ENCODE measurements at places on chromosomes 3 and 15. TPM values are rescaled to one million over a fixed set of nuclear protein-coding genes. Genes with fewer than 3 reads are reported as not detected.

GRCh38 chr3:177206936-177207335, 9.7 kb upstream of the TBL1XR1 start:
- H3K27ac ChIP-seq: no peak overlapping the region
- H3K4me1 ChIP-seq: no peaks in the 10 kb centered on the region
- no peaks in the 10 kb centered on the region for H3K27me3 ChIP-seq
- DNase-seq: no peak
- no peak overlapping the region for H3K4me3 ChIP-seq

GRCh38 chr15:79918278-79918677, 21.5 kb upstream of the MTHFS start:
- DNase-seq: no peak
- H3K4me1 ChIP-seq: peaks cover 6% of the 10 kb centered on the region
- no peak overlapping the region for H3K4me3 ChIP-seq
- peaks cover 42% of the 10 kb centered on the region for H3K36me3 ChIP-seq
- no peak overlapping the region for H3K27ac ChIP-seq

DNA sequence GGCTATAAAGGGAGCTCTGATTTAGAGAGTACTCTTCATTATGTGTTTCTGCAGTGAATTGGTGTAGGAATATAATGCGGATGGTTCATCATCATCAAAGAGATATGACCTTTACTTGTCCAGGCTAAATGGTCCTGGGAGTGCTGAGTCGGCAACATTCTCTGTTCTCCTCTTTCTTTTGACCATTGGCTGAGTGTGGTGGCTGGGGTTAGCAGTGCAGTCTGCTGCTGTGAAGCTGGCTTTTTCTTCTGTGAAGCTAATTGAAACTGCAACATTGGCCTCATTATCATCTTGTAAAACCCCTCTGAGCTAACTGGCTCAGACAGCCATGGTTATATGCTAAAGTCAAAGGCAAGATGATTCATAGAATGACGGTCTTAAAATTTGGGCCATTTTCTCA, 83.8 kb downstream of the THRB start:
- DNase-seq: no peak
- H3K36me3 ChIP-seq: no peaks in the 10 kb centered on the region
- H3K27me3 ChIP-seq: no peaks in the 10 kb centered on the region
- no peaks in the 10 kb centered on the region for H3K4me1 ChIP-seq
- H3K4me3 ChIP-seq: no peak overlapping the region
- no peak overlapping the region for H3K27ac ChIP-seq

The SNTN gene
- total RNA-seq: not detected

- H3K27ac ChIP-seq: no peak overlapping the region
- no peak overlapping the region for H3K4me3 ChIP-seq
- H3K27me3 ChIP-seq: no peaks in the 10 kb centered on the region
- peaks cover 16% of the 10 kb centered on the region for H3K4me1 ChIP-seq
Observed at GRCh38 chr15:70140025-70140542, 42.4 kb upstream of the TLE3 start.

DNA sequence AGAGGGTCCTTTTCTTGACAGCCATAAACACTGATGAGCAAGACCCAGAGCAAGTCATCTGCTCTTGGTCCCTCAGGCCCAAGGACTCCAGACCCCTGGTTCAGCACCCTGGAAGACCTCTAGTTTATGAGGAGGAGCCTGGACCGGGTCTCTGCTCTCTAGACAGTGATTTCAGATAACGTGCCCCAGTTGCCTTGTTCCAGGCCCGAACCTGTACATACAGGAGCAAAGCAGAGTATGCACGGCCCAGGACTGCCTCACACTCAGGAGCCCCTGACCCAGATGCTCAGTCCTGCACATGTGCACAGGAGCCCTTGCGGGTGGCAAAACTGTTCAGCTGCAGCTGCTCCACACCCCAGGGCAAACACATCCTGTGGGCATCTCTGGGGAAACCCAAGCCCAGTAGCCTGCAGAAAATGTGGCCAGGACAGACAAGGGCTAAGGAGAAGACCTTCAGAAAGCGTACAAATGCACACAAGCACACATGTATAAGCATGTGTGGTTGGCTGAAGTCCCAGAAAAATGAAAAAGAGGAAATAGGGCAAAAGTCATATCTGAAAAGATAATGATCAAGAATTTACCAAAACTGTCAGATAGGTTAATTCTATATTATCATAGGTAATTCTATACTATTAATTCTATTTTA, 59.9 kb upstream of the CORO2B start:
- peaks cover 3% of the 10 kb centered on the region for H3K4me1 ChIP-seq
- H3K4me3 ChIP-seq: no peak overlapping the region
- no peaks in the 10 kb centered on the region for H3K36me3 ChIP-seq
- no peaks in the 10 kb centered on the region for H3K27me3 ChIP-seq

- H3K27ac ChIP-seq: peak overlapping the region; percentile 98
- DNase-seq: no peak
- peak overlapping the region; percentile 40 for H3K4me3 ChIP-seq
- peaks cover 17% of the 10 kb centered on the region for H3K36me3 ChIP-seq
- peaks cover 20% of the 10 kb centered on the region for H3K4me1 ChIP-seq
- H3K27me3 ChIP-seq: no peaks in the 10 kb centered on the region
Observed at GRCh38 chr3:48432411-48433371, 2.8 kb upstream of the PLXNB1 start.

The LTF gene
- total RNA-seq: 0.42 TPM

The PLXNA1 gene
- total RNA-seq: 51.3 TPM

DNA sequence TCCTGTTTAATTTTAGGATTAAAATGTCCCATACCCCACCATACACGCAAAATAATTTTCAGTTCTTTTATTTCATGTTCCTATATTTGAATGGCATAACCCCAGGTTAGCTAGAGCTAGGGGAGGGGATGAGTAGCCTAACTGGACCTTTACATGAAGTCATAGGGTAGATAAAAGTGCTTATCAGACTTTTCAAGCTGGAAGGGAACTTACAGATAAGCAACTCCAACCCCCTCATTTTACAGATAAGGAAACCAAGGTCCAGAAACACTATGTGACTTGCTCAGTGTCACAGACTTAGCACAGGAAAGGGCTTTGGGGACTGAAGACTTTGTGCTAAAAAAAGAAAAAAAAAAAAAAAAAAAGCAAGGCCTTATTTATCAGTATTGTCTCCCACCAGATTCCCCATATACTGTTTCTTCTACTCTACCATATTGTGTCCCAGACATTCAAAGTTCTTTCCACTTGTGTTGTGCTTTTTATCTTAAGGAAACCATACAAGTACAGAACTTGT, 10.6 kb upstream of the TNIK start:
- H3K27me3 ChIP-seq: no peaks in the 10 kb centered on the region
- H3K27ac ChIP-seq: no peak overlapping the region
- no peak overlapping the region for H3K4me3 ChIP-seq
- no peak for DNase-seq
- no peaks in the 10 kb centered on the region for H3K36me3 ChIP-seq

GRCh38 chr3:37793889-37794591, 67.6 kb upstream of the CTDSPL start:
- no peak overlapping the region for H3K27ac ChIP-seq
- H3K4me3 ChIP-seq: no peak overlapping the region
- no peak for DNase-seq
- no peaks in the 10 kb centered on the region for H3K27me3 ChIP-seq
- peaks cover 21% of the 10 kb centered on the region for H3K4me1 ChIP-seq
- peaks cover 55% of the 10 kb centered on the region for H3K36me3 ChIP-seq

GRCh38 chr3:112124907-112125607, 8.0 kb downstream of the GCSAM start:
- H3K27ac ChIP-seq: no peak overlapping the region
- no peak overlapping the region for H3K4me3 ChIP-seq
- no peaks in the 10 kb centered on the region for H3K36me3 ChIP-seq

DNA sequence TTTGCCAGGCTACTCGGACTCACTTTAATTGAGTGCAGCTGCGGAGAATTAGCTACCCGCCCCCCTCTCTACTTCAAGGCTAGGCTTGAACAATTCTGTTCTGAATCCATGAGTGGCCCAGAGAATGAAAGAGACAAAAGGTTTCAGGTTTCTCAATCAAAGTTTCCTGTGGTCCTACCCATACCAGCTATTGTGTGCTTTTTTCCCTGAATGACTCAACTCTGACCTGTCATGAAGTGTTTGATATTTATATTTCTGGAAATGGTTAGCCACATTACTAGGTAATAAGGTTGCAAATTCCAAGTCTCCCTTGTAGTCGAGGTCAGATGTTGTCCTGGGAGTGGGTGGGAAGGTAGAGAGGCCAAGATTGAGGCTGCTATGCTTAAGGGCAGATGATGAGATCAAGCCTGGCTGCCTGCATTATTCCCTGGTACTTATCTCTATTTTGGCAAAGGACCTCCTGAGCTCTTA, 392.7 kb upstream of the TBL1XR1 start:
- H3K4me1 ChIP-seq: peaks cover 3% of the 10 kb centered on the region
- no peaks in the 10 kb centered on the region for H3K27me3 ChIP-seq
- no peak overlapping the region for H3K4me3 ChIP-seq
- no peaks in the 10 kb centered on the region for H3K36me3 ChIP-seq
- no peak for DNase-seq
- H3K27ac ChIP-seq: peak overlapping the region; percentile 48

- H3K4me3 ChIP-seq: no peak overlapping the region
- H3K36me3 ChIP-seq: no peaks in the 10 kb centered on the region
- no peaks in the 10 kb centered on the region for H3K4me1 ChIP-seq
- no peak overlapping the region for H3K27ac ChIP-seq
- DNase-seq: no peak
Observed at GRCh38 chr3:50807266-50807665, 132.5 kb downstream of the DOCK3 start.

The C15orf39 gene
- total RNA-seq: 20.1 TPM

DNA sequence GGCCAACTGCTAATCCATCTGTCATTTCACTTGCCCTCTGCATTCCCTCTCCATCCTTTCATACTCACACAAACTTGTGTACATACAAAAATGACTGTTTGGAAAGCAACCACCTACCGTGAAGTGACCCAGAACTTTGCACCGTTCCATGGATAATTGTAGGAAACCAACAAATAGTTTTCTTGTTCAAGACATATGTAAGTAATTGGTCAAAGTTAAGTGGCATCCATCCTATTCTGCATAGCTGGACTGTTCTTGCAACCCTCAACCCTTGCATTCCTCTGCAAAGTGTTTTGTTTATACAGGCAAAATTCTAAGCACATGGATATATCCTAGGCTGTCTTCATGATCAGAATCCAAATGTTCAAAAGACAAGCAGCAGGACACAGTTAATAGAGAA, 592.5 kb downstream of the MECOM start:
- H3K27me3 ChIP-seq: no peaks in the 10 kb centered on the region
- no peaks in the 10 kb centered on the region for H3K36me3 ChIP-seq
- H3K4me3 ChIP-seq: no peak overlapping the region
- no peak overlapping the region for H3K27ac ChIP-seq
- H3K4me1 ChIP-seq: no peaks in the 10 kb centered on the region
- no peak for DNase-seq

The ACTC1 gene
- not detected for total RNA-seq

DNA sequence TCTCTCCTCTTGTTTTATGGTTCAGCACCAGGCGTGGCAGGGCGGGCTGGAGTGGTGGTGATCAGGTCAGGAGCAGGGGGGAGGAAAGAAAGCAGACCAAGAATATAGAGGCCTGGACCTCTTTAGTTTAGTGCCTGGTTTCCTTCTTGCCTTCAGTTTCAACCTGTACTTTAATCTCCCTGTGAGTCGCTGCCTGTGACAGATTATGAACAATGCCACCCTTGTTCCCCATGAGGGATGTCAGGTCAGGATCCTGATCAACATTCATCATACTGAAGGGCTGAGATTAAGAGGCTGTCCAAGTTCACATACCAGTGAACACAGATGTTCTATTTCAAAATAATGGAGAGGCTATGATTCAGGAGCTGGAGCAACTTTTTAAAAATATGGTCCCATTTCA, 11.4 kb downstream of the ENTPD3 start:
- no peak overlapping the region for H3K27ac ChIP-seq
- H3K4me3 ChIP-seq: no peak overlapping the region
- H3K4me1 ChIP-seq: no peaks in the 10 kb centered on the region
- H3K27me3 ChIP-seq: no peaks in the 10 kb centered on the region
- no peak for DNase-seq
- no peaks in the 10 kb centered on the region for H3K36me3 ChIP-seq

The TMEM40 gene
- total RNA-seq: not detected

DNA sequence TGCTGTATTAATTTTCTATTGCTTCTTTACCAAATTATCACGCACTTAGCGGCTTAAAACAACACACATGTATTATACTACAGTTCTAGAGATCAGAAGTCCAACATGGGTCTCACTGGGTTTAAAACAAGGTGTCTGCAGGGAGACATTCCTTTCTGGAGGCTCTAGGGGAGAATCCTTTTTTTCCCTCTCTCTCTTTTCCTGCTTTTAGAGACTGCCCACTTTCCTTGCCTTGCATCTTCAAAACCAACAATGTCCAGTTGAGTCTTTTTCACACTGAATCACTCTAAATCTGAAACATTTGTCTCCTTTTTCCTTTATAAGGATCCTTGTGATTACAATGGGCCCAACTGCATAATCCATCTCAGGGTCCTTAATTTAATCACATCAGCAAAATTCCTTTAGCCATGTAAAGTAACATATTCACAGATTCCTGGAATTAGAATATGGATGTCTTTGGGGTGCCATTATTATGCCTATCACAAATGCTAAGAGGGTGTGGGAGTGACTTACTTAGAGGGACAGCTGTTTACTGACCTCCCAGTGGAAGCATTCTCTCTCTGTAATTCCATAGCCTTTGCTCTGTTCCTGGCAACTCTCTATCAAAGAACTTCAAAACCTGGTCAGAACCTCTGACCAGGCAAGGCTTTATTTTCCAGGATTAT, 21.8 kb downstream of the CD200 start:
- H3K4me3 ChIP-seq: no peak overlapping the region
- DNase-seq: no peak
- no peak overlapping the region for H3K27ac ChIP-seq
- no peaks in the 10 kb centered on the region for H3K36me3 ChIP-seq

GRCh38 chr3:38738630-38739395, 77.2 kb downstream of the SCN10A start:
- no peaks in the 10 kb centered on the region for H3K4me1 ChIP-seq
- H3K36me3 ChIP-seq: no peaks in the 10 kb centered on the region
- no peak for DNase-seq
- H3K27me3 ChIP-seq: no peaks in the 10 kb centered on the region
- no peak overlapping the region for H3K4me3 ChIP-seq
- H3K27ac ChIP-seq: no peak overlapping the region

DNA sequence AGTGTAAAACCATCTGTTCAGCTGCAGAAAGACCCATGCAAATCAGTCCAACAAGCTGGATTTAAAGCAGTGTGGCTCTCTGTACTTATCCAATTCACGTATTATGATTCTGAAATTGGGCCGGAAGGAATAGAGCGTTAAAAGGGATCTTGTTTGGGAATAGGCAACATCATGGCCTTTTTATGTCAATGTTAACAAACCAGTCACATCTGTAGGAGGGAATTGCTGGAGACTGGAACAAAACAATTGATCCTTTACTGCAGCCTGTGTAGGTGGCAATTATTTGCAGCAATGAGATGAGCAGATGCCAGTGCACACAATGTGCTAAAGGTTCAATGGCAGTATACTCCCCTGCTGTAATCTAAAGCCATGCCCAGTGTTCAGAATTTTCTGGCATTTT, 887.4 kb upstream of the ROBO1 start:
- no peak overlapping the region for H3K4me3 ChIP-seq
- no peaks in the 10 kb centered on the region for H3K4me1 ChIP-seq
- DNase-seq: no peak
- H3K27me3 ChIP-seq: no peaks in the 10 kb centered on the region
- no peak overlapping the region for H3K27ac ChIP-seq
- H3K36me3 ChIP-seq: no peaks in the 10 kb centered on the region
